Astrocyte (in vitro differentiated cells and primary cell): ENCODE measurements at places on chromosomes 2 and 18. TPM values are rescaled to one million over a fixed set of nuclear protein-coding genes. Genes with fewer than 3 reads are reported as not detected.

Gene IFT172
- 15.4 and 17.6 TPM in 2 replicates for total RNA-seq

Gene TEKT4
- total RNA-seq: not detected in 2 replicates

Gene TGFA
- 0.55 and 1.4 TPM in 2 replicates for total RNA-seq

Gene FOSL2
- 156 and 158 TPM in 2 replicates for total RNA-seq

Gene SLC9A4
- 0.07 and 0.09 TPM in 2 replicates for total RNA-seq

- H3K4me1 ChIP-seq: no peaks in the 10 kb centered on the region
- no peak for DNase-seq
- no peak overlapping the region for H3K27ac ChIP-seq
- peaks cover 4% of the 10 kb centered on the region for H3K27me3 ChIP-seq
- no peak overlapping the region for H3K4me3 ChIP-seq
Observed at GRCh38 chr2:200695601-200696000, 109.8 kb downstream of the AOX1 start.

DNA sequence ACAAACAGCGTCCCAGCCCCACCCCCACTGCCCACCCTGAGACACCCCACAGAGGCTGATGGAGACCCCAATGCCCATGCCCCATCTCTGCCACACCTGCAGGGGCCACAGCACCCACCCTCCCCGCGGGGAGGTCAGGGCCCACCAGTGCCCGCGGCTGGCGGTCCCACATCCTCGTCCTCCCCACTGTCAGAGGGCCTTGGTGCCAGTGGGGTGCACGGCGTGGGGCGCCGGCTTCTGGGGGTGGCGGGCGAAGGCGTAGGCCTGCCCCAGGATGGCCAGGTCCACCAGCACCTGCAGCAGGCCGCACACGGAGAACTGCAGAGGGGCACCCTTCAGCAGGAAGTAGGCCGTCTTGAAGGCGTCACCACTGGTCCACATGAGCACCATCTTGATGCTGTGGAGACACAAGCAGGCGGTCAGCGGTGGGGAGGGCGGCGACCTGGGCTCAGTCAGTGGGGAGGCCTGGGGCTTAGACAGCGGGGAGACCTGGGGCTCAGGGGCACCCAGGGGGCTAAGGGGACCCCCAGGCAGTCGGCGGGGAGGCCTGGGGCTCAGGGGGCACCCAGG, 47.6 kb downstream of the SLC66A2 start:
- no peaks in the 10 kb centered on the region for H3K4me1 ChIP-seq
- no peak for DNase-seq
- H3K27me3 ChIP-seq: no peaks in the 10 kb centered on the region

DNA sequence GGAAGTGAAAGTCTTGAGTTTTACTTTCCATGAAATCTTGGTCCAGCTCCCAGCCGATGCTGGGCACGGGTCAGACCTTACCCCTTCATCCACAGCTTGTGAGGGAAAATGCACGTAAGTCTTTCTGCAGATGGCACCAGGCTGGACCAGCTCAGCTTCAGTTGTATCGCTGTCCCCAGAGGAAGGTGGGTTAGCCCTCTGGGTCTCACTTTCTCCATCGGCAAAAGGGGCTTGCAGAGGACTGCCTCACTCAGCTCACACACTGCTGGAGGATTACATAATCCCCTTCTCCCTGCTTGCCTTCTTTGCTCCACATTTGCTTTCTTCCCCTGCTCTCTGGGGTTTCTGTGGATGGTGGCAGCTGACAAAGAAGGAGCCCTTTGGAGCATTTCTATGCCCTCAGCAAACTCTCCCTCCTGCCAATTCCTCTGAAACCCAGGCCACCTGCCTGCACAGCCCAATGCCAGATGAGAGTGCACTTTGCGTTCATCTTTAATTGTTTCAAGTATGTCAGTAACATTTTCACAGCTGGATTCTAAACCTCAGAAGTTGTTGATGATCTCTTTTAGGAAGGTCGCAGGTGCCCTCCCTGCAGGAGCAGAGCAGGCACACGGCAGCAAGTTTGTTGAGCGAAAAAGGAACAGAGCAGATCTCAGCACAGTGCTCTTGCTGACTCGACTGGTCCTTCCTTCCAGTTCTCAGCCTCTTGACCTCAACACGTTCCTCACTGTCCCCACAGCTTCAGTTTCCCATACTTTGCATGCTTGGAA, 155.6 kb upstream of the GLI2 start:
- H3K36me3 ChIP-seq: no peaks in the 10 kb centered on the region
- no peak overlapping the region for H3K4me3 ChIP-seq
- H3K27me3 ChIP-seq: peaks cover 23% of the 10 kb centered on the region
- H3K27ac ChIP-seq: no peak overlapping the region
- no peaks in the 10 kb centered on the region for H3K4me1 ChIP-seq

DNA sequence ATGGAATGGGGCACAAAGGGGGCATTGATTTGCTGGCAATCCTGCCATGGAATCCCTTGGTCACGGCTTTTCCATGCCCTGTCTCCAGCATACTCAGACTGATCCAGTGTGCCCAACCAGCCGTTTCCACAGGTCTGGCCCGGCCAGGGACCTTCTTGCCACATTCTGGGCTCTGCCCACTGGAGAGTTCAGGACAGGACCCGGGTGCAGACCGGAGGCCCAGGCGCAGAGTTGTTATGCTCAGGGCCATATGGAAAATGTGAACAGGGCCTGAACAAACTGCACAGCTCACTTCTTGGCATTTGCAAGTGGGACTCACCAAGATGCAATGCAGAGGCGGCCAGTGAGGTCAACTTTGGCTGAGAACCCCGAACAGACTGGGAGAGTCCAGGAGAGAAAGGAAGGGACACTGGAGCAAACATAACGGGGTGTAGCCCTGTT, 15.6 kb upstream of the ASAP2 start:
- DNase-seq: peak; percentile 97
- no peak overlapping the region for H3K4me3 ChIP-seq
- H3K27me3 ChIP-seq: no peaks in the 10 kb centered on the region

- no peaks in the 10 kb centered on the region for H3K27me3 ChIP-seq
- peaks cover 29% of the 10 kb centered on the region for H3K4me1 ChIP-seq
- H3K4me3 ChIP-seq: peak overlapping the region; percentile 23
- DNase-seq: peak; percentile 97
- H3K36me3 ChIP-seq: no peaks in the 10 kb centered on the region
Observed at GRCh38 chr2:33158482-33159003, 211.8 kb downstream of the LTBP1 start.

DNA sequence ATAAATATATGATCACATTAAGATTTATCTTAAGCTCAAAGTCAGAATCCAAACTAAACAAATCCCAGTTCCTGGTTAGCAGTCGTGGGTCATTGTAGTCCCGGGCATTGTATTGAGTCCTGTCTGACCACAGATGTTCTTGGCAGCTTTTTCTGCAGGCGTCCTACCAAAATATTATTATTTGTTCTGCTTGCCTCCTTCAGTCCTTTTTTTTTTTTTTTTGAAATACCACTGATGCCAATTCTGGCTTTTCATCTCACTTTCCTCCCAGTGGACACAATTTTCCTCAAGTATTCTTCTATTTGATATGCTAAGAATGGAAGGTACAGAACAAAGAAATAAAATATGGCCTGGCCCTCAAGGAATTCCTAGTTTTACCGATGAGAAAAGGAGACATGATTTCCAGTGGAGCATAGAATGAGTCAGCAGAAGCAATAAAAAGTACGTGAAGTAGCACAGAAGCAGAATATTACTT, 151.6 kb downstream of the CSRNP3 start:
- no peaks in the 10 kb centered on the region for H3K36me3 ChIP-seq
- H3K4me3 ChIP-seq: no peak overlapping the region
- peak; percentile 64 for DNase-seq
- peak overlapping the region; percentile 3 for H3K27ac ChIP-seq

DNA sequence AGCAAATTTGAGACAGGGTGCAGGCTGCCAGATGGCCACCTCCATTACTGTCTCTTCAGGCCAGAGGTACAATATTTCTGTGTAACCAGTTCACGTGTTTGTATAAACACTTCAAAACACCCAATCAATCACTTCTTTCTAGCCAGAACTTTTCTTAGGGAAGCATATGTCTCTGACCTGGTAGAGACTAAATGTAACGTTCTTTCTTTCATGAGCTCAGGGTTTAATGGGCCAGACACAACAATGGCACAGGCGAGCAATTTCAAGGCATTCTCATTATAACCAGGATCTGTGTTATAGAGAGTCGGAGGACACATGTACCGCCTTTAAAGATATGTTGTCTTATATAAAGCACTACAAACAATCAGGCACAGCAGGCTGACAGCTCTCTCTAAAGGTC, 1846.4 kb upstream of the PIK3C3 start:
- DNase-seq: no peak
- no peaks in the 10 kb centered on the region for H3K36me3 ChIP-seq
- H3K27ac ChIP-seq: no peak overlapping the region
- H3K4me1 ChIP-seq: no peaks in the 10 kb centered on the region
- no peak overlapping the region for H3K4me3 ChIP-seq
- no peaks in the 10 kb centered on the region for H3K27me3 ChIP-seq

- no peak for DNase-seq
- no peak overlapping the region for H3K27ac ChIP-seq
- H3K27me3 ChIP-seq: no peaks in the 10 kb centered on the region
- H3K4me3 ChIP-seq: no peak overlapping the region
- no peaks in the 10 kb centered on the region for H3K4me1 ChIP-seq
Observed at GRCh38 chr2:196088203-196088602, 19.6 kb upstream of the DNAH7 start.

DNA sequence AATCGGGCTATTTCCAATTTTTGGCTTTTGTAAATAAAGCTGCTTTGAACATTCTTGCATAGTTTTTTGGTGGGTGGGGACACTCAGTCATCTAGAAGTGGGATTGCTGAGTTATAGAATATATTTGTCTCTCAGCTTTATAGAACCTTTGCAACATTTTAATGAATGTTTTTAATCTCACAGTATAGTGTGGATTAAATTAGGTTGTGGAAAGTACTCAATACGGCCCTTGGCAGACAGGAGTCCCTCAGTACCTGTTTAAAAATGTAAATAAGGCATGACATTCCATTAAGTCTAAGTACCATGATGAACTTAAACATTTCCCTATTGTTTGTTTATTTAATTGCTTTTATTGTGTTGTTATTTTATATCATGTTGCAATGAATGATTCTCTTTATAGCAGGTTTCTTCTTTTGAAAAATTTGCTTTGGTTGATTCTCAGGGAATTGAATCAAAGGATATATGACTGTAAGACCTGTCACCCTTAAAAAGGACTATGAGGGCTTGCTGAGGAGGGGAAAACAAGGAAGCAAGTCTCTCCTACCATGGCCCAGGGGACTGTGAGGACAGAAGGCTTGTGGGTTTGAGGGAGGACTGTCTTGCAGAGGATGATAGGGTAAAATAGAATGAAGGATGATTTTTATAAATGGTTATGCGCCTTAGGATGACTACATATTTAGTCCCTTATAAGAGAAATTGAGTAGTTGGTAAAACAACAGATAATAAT, 165.1 kb downstream of the RPIA start:
- no peaks in the 10 kb centered on the region for H3K27me3 ChIP-seq
- no peak overlapping the region for H3K27ac ChIP-seq
- peaks cover 6% of the 10 kb centered on the region for H3K4me1 ChIP-seq
- no peaks in the 10 kb centered on the region for H3K36me3 ChIP-seq
- no peak for DNase-seq
- H3K4me3 ChIP-seq: no peak overlapping the region

DNA sequence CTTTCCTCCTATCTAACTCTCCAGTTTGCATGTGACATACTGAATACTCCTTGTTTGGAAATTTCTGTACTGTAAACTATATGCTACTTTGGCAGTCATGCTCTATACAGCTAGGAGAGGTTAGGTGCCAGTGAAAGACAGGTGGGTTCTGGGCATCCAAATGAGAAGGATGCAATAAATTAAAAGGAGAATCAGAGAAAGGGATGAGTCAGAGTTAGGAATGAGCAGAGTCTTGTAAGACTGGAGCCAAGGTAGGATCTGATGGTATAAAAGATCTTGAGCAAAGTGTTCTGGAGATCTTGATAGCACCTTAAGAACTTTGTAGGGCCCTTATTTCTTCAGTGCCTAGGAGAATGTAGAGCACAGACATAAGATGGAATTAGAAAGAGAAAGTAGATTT, 58.7 kb upstream of the STAM2 start:
- H3K27me3 ChIP-seq: no peaks in the 10 kb centered on the region
- DNase-seq: no peak
- H3K4me3 ChIP-seq: no peak overlapping the region

DNA sequence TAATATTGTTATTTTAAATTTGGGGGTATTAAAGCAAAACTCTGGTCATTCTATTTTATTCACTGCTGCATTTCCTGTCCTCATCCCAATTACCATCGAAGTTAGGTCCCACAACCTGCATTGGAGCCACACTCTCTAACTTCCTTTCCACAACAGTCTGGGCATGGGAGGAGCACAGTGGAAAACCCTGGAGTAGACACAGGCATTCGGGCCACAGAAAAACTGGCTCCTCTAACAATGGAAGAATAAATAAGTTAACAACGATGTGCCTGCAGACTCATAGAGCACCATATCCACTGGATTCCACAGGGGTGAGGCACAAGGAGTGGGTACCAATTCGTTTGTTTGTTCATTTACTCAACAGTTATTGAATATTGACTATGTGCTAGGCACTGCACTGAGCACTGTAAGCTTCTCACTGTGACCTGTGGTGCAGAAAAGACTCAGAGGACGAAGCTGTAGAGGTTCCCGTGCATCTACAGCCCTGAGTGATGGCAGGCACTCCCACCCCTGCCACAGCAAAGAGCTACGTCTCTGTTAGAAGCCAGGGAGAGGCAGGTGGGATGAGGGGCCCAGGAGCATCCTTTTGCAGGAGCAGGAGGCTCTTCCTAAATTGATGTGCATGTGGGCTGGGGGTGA, 154.2 kb upstream of the PGAP1 start:
- no peak overlapping the region for H3K4me3 ChIP-seq
- peaks cover 17% of the 10 kb centered on the region for H3K4me1 ChIP-seq
- no peaks in the 10 kb centered on the region for H3K36me3 ChIP-seq
- DNase-seq: no peak
- no peaks in the 10 kb centered on the region for H3K27me3 ChIP-seq

GRCh38 chr2:192277494-192278109, 82.9 kb upstream of the TMEFF2 start:
- H3K27ac ChIP-seq: no peak overlapping the region
